ENCODE measurements at places on chromosomes 2 and 18.
A peak's percentile ranks its signal among the peaks of the same experiment; 100 is the strongest.

DNA sequence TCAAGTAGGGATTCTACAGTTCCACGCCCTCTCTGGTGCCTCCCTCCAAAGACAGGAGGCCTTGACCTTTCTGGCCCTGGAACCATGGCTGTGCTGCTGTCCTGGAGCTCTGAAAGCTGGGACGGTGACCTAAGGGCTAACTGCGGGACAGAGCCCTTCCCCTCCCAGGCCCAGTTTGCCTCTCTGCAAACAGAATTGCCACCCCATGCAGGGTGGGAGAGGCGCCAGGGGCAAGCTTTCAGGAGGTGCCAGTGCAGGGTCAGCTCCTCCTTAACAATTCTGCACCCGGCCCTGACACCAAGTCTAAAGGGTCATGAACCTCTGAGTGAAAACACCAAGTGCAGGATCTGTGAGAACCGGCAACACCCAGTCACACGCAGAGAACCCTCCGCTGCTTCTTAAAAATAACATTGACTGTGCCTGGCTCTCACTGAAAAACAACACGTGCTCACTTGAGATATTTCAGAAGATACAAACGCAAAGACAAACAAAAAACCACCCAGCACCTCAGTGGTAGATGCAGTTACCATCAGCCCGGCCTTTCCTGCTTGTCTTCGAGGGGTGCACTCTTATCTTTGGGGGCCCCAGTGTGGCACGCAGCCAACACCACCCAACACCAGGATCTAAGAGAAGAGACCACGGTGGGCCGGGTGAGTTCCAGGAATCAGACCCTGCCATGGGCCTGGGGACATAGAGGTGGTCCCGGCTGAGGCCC, 1.1 kb upstream of the SNED1 start:
- DNase-seq, result peak; percentile 4

DNA sequence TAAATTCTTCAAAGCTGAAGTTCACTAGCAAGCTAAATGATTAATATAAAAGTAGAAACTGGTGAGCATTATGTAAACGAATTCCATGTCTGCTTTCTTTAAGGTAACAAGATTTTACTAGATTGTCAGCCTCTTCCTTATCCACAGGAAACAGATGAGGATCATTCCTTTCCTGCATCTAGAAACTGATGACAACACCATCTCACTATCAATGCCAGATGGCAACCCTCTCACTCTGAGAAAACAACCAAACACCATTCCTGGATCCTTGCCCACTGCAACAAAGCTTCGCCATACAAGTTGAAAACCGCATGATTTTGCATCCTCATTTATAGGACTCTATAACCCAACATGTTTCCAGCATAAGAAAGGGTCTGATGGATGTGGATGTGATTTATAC, 122.9 kb downstream of the ZNF521 start:
- DNase-seq, result no peak

DNA sequence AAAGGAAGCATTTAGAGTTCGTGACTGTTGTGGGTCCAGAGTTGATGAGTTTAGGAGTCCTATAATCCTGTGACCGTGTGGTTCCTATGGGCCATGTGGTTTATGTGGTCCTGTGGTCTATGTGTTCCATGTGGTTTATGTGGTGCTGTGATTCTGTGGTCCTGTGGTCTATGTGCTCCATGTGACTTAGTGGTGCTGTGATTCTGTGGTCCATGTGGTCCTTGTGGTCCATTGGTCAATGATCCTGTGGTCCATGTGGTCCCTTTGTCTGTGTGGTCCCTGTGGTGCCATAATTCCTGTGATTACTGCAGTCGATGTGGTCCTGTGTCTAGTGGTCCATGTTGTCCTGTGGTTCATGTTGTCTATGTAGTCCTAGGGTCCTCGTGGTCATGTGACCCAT, 167.3 kb downstream of the TMEM18 start:
- no peak for DNase-seq

GRCh38 chr18:25113566-25113965, 238.4 kb downstream of the ZNF521 start:
- no peak for DNase-seq

DNA sequence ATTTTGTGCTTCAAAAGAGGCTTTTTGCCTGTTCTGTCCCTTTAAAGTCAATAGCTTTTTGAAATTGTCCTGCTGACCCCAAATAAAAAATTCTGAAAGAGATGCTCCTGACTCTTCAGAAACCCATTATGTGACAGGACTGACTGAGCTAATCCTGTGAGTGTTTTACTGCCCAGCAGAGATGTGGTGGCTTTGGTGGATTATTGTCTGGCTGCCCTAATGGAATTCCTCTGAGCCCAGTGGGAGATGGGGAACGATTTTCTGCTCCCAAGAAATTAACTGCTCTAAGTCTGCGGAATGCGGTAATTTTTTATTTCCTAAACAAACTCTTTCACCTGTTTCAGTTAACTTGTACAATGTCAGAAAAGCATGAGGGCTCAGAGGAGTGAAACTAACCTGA, 258.2 kb downstream of the IKZF2 start:
- DNase-seq, result no peak

- DNase-seq, result no peak
Observed at GRCh38 chr2:236511266-236511665, 58.4 kb upstream of the ACKR3 start.

DNA sequence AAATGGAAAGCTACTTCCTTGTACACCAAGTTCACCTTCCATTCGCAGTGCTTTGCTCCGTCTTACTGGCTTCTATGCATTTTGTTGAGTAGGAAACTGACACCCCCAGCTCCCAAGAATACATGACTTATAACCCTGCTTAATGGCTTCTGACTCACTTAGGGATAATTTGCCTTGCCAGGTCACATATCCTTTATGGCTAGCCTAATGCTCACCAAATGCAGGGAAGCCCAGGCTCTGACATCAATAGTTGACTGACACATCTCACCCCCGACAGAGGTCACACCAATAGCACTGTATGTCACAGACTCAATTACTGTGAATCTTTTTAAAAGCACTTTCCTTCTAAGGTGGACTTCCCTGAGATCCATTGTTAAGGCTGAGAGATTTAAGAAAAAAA, 147.2 kb downstream of the DTNA start:
- no peak for DNase-seq

- DNase-seq, result no peak
Observed at GRCh38 chr2:192298664-192299063, 103.9 kb upstream of the TMEFF2 start.

DNA sequence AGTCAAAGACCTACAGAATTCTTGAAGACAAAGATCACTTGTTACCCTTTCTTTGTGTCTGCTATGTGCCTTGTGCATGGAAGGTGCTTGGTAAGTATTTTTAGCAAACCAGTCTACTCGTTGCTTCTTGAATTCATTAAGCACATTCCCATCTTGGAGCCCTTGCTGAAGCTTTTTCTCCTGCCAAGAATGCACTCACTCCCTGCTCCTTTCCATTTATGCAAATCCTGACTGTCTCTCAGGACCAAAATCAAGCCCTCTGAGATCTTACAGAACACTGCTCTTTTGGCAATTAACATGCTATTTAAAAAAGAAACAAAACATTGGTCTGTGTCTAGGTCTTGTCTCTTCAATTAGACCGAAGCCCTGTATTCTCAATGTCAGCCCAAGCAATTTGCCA, 75.8 kb downstream of the CLHC1 start:
- no peak for DNase-seq

DNA sequence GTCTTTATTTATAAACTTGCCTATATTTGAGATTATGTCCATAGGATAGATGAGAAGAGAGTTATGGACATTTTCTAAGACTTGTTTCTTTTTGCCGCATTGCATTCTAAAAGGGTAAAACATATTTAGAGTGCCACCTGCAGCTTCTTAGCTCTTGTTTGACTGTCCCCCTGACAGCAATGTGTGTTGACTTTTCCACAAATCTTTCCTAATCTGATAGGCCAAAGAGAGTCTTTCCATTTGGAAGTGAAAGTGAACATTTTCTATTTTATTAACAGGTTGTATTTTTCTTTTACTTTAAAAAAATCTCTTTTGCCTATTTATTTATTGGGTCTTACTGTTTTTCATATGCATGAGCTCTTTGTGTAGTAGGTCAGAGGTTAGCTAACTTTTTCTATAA, 58.4 kb downstream of the FMNL2 start:
- no peak for DNase-seq

- no peak for DNase-seq
Observed at GRCh38 chr2:230696670-230697069, 16.0 kb upstream of the CAB39 start.

GRCh38 chr18:9394046-9394445, 59.5 kb downstream of the TWSG1 start:
- DNase-seq, result no peak

DNA sequence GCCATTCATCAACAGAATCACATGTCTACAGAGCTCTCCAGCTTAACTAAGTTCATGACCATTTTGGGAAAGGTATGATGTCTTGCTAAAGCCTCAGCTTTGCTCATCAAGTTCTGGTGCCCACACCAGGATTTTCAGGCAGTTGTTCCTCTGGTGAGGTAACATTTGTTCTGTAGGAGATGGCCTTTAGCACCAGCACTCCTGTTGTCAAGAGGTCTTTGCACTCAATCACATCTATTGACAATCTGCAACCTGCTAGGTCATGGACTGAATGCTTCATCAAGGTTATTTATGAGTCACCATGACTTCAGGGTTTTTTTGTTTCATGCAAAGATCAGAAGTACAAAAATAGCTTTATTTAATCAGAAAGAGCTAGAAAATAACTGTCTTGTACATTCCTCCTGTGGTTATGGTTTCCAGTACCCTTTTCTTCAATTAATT, 36.6 kb upstream of the VIT start:
- no peak for DNase-seq

DNA sequence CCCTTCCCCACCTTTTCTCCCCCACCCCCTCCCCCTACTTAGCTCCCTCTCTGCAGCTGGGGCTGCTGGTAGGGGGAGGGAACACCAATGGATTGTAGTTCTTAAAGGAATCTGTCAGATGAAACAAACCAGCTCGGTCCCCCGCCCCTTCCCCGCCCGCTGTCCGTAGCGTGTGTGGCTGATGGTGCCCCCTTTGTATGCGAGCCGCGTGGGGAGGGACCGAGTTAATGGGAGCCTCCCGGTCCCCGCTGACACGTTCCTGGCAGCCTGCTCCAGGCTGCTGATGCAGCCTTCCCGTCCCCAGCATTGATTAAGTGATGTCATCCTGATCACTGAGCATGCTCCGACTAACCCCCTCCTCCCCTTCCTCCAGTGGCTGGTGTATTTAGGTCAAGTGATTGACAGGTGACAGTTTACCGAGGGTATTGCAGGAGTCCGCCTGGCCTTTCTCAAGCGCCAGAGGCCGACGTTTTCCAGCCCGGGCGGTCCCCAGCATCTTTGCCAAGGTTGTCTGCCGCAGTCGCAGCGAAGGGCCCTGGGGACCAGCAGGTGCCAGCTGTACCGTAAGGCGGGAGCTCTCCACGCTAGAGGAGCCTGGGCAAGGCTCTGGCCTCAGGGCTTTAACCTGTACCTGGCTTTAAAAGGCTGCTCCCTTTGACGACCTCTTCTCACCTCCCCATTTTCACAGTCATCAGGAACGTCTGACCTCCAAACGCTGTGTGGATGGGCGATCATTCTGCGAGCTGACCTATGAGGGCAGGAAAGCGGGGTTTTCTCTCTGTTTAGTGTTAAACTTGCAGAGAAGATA, 1.8 kb downstream of the KIF5C start:
- DNase-seq, result peak; percentile 59

- DNase-seq, result no peak
Observed at GRCh38 chr18:37243741-37244140, 321.9 kb downstream of the CELF4 start.

DNA sequence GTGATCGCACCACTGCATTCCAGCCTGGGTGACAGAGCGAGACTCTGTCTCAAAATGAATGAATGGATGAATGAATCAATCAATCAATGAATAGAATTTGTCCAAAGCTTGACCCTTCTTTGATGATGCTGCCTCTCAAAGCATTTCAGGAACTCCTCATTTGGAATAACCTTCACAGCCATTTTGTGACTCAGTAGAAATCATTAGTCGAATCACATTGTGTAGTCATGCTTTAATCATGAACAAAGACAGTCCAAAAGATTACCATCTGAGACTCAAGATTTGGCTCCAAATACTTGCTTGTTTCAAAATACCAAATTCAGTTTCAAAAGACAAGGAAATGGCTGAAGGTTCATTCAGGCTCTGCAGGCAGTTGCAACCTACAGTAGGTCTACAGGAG, 83.1 kb downstream of the VWA3B start:
- DNase-seq, result no peak

- DNase-seq, result no peak
Observed at GRCh38 chr2:166365803-166366420, 9.8 kb downstream of the SCN9A start.

DNA sequence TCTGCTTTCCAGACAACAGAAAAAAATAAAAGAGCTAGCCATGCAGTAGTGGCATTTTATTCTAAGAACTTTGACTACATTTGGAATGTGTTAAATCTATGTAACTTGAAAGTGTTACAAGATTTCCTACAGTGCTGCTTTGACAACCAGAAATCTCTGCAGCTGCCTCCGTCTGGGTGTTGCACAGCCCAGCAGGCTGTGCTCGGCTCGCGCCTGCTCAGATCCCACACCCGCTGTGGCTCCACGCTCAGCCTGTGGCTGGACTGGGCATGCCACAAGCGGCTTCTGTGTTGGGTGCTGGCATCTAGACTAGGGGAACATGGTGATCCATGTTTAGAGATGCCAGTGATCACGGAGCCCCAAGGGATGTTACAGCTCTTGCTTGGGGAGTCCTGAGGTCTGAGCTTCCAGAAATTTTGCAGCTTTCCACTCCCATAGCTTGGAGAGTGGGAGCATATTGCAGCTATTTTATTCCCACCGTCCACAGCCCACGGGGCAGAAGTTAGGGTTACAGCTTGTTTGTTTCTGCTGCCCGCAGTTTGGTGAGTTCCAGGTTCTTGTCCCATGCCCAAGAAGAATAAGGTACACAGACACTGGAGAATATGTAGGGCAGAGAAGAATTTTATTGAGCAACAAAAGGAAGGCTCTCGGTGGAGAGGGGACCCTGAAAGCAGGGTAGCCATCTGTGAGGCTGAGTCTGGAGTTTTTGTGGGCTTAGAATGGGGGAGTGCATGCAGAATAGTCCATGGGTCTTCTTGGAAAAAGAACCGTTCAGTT, 44.1 kb downstream of the FAM171B start:
- no peak for DNase-seq

DNA sequence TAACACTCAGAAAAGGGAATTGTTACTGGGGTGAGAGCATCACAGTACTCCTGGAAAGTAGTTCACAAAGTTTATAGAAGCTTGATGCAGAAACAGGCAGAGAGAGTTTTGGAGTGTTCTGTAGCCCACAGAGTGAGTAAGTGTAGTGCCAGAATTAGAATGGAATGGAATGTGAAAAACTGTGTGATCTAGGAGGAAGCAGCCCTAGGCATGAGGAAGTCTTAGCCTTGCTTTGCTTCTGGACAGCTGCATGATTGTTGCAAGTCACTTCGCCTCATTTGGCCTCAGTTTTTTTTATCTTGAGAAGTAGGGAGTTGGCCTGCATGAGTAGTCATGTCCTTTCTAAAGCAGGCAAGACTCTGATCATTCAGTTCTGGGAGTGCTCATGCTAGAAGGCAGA, 10.9 kb downstream of the SERPINB12 start:
- DNase-seq, result no peak

GRCh38 chr2:16346671-16347070, 319.0 kb downstream of the CYRIA start:
- DNase-seq, result no peak
